ENCODE measurements at places on chromosomes 12 and 14.

DNA sequence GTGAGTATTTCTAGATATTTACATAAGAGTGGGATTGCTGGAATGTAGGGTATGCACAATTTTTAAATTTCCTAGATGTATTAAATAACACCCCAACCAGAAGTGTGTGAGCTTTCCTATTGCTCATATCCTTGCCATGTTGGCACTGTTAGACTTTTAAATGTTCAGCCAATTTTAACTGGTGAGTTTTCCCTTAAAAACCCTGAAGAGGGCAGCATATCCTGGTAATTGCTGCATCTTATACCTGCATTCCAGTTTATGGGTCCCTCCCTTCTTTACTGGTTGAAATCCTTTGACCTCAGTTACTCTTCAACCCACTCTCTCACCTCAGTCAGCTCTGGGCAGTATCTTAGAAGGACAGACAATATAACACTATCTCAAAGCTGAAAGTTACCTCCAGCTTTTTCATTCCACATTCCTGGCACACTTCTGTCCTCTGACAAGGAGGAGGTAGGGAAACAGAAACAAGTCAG, 270.6 kb downstream of the PAWR start:
- no peak for DNase-seq

DNA sequence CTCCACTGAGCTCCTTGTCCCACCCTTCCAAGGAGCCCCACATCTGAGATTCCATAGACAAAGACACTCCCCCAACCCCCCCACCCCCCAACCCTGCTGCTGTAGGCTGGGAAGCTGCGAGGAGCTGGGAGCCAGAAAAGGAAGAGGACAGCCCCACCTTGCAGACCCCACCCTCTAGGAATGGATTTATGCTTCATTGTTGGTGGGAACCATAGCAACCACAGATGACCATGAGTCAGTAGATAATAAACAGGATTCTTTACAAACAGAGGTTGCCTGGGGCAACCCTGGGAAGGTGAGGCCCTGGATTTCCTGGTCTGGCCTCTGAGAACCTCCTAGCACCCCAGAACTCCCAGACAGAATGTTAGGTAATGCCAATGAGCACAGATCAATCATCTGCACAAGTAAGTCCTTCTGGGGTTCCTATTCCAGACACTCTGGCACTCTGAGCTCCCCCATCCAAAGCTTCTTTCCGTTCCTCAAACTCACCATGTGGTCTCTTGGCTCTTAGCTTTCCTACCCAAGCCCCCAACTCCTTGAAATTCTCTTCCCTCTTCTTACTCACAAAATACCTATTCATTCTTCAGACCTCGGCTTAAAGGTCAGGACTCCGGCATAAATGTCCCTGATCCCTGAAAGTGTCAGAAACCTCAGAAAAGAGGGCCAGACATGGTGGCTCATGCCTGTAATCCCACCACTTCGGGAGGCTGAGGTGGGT, 15.2 kb upstream of the PLEKHG6 start:
- DNase-seq: no peak

GRCh38 chr12:132461526-132461925, 28.4 kb upstream of the FBRSL1 start:
- no peak for DNase-seq

- DNase-seq: no peak
Observed at GRCh38 chr12:72270961-72271360, 1.2 kb upstream of the TRHDE start.

GRCh38 chr12:108793756-108794441, 62.6 kb upstream of the CORO1C start:
- DNase-seq: no peak

DNA sequence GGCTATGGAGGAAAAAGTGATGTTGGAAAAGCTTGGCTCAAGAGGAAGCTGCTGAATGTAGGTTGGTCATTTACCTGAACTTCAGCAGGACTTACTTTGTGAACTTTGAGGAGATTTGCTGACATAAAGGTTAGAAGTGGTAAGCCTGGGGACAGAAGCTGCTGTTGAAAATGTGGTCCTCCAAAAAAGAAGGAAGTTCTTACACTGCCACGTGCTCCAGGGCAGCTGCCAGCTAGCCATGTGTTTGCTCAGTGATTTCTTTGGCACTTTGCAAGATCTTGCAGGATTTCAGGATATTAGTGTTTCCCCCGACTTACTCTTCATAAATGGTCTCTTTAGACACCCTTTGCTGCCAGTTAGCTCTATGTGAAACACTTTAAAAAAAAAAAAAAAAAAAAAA, 14.8 kb upstream of the DYRK2 start:
- no peak for DNase-seq

DNA sequence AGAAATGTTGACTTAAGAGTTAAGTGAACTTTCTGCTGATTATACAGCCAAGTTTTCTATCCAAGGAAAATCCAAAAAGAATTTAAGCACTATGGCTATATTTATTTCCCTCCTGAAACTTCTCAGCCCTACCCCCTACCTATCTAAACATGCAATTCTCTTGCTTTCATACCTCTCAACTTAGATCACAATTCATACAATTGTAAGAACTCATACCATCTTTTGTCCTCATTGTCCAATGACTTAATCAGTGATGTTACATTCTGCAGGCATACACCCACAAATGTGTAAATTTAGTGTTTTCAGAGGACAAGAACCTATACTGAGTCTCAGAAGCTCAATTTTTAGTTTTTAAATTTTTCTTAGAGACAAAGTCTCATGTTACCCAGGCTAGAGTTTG, 62.1 kb downstream of the ZFC3H1 start:
- no peak for DNase-seq

DNA sequence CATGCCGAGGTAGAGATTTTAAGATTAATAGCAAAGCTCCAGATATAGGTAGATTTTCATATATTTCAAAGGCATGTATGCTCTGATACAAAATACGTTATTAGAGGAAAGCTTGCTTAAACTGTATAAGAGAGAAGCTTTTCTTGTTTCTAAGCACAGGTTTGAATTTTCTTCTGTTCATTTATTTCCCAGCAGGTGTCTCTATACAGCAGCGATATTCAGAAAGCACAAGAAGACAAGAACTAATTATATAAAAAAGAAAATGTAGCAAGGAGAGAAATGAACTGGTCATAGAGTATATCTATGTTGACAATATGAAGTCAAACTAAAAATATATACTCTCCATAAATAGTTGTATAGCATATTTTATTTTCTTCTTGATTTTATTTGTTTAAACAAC, 307.4 kb upstream of the NOVA1 start:
- DNase-seq: no peak

DNA sequence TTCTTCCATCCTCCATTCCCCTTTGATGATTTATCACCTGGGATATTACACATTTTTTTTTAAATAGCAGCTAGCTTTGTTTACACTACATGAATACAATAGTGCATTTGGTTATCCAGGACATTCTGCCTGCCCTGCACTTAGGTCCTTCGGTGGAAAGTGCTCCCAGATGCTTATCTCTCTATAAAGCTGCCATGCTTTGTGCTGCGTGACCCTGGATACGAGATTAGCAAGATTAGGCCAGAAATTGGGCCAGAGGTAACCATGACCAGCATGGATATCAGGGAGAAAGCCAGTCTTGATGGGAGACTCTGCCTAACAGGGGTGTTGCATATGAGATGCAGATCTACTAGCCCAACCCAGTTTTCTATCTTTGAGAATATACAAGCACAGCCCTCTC, 12.1 kb upstream of the KRT83 start:
- no peak for DNase-seq

DNA sequence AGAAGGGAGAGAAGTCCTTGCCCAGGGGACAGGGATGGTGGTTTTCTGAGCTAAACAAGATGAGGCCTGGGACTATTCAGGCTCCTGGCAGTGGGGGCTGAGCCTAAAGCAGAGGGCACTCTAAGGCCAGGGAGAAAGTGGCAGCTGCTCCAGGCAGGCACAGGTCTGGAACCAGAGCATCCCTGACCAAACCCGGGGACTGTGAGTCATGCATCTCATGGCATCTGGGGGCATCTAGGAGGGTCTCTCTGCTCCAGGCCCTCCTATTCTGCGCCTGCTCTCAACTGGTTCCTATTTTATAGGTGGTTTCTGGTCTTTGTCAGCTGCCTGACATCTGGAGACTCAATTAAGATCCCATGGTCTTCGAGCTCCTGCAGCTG, 11.6 kb downstream of the KRT7 start:
- no peak for DNase-seq

- no peak for DNase-seq
Observed at GRCh38 chr14:35044939-35045797, 904 bp upstream of the FAM177A1 start.

DNA sequence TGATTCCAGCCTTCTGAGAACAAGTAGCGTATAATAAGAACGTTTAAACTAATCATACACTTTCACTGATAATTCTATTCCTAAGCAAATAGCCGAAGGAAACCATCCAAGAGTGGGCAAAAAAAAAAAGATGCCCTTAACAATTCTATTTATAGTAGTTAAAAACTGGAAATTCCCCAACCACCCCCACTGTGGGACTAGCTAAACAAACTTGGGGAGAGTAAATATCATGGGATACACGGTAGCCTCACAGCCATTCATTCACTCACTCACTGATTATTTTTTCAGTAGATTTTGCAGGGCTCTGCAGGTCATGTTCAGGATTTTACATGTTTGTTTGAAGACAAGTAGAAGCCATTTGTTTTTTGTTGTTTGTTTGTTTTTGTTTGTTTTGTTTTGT, 197.0 kb downstream of the ETV6 start:
- DNase-seq: no peak

- no peak for DNase-seq
Observed at GRCh38 chr12:98085046-98085755, 430.2 kb upstream of the TMPO start.

DNA sequence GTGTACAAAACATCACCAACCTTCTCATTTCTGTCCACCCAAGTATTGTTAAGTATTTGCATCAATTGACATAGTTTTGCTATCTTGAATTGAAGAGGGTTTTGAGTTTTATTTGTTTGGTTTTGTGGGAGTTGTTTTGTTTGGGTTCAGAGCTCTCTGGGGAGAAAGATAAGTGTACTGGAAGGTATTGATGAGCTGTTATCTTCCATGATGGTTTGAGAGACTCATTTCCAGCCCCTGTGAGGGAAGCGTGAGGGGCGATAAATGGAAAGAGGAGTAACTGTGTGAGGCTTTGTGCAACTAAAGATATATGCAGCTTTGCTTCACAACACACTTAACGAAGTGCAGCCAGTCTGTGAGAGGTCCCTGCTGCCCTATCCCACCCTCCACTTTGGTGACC, 15.7 kb upstream of the CIPC start:
- DNase-seq: no peak

DNA sequence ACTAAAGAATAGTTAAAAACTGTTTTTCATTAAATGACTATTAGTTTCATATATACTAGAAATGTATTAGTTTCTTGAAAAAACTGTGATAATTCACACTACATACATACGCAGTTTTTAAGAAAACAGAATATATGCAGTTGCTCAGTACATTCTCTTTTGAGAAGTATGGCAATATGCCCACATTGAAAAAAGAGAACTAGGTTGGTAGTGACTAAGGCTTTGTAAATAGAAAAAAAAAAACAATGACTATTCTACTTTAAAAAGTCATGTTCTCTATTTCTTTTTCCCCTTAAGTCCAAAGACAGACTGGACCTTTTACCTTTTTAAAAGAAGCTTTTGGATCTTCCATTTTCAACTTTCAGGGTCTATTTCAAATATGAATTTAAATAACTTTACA, 25.0 kb downstream of the SNX6 start:
- no peak for DNase-seq

GRCh38 chr14:98069712-98070171, 1202.3 kb downstream of the BCL11B start:
- peak; percentile 45 for DNase-seq

DNA sequence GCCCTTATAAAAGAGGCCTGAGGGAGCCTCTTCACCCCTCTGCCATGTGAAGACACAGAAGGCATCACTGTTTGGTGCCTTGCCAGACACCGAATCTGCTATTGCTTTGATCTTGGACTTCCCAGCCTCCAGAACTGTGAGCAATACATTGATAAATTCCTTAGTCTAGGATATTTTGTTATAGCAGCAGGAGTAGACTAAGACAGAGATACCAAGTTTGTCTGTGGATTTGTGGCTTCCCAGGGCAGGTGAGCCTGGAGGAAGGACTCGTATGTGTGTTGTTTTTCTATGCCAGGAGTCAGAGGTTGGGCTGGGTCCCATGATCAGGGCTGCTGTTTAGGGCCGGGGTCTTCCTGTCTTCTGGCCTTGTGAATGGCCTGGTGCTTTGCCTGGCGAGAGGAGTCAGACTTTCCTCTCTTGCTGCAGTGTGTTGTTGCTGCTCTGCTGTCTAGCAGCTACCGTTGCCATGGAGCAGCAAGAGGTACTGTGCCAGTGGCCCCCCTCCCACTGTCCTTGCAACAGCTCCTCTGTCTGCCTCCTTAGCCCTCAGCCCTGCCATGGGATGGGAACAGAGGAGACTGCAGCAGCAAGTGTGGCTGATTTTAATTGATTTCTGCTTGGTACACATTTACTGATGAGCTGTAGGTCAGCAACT, 111.2 kb downstream of the CHST11 start:
- DNase-seq: no peak

- no peak for DNase-seq
Observed at GRCh38 chr14:73342670-73343069, 105.4 kb downstream of the PAPLN start.

- DNase-seq: no peak
Observed at GRCh38 chr14:54487771-54488170, 1.0 kb downstream of the GMFB start.

DNA sequence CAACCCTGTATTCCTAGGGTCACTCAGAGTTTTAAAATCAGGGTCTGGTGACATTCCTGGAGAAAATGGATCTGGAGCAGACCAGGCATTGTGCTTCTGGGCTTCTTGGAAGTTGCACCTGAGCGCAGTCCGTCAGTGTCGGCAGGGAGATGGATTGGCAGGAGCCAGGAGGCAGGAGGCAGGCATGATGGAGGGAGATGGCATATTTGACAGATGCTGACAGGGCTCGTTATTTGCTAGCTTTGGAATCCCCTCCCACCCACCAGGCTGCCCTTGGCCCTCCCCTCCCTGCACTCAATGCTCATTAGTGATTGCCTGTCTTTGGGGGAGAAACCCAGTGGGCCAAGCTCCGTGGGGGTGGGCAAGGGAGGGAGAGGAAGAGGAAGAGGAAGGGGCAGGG, 4.7 kb downstream of the CISTR start:
- no peak for DNase-seq

DNA sequence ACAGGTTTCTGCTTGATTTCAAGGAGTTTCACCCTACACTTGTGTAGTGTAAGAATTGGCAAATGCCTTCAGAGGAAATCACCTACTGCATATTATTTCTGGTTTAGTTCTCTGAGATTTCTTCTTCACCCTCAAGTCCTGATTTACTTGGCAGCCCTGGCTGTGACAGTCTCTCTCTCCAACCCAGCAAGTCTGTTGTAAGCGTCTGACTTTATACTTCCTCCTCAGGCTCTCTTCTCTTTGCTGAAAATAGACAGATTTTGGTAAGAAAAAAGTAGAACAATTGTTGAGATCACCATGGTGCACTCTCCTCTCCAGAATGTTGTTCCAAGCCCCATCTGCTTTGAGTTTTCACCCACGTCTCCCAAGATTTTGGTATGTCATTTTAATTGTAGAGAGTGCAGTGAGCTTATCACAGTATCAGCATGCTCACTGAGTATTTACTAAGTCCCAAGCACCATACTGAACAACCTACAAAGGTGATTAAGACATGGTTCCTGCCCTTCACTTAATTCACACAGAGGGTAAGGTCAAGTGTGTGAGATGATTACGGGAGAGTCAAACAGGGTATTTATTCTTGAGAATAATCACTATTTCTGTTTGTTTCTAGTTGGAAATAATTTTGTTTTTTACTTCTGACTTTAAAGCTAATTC, 148.7 kb downstream of the MDGA2 start:
- no peak for DNase-seq

Data from Peyer's patch (tissue), 4 donors.